ENCODE measurements at places on chromosomes 2 and 18. TPM values are rescaled to one million over a fixed set of nuclear protein-coding genes. Genes with fewer than 3 reads are reported as not detected.
A peak's percentile ranks its signal among the peaks of the same experiment; 100 is the strongest.

- H3K27me3 ChIP-seq: no peaks in the 10 kb centered on the region
- no peaks in the 10 kb centered on the region for H3K36me3 ChIP-seq
- peaks cover 14% of the 10 kb centered on the region for H3K4me1 ChIP-seq
- DNase-seq: no peak
These were observed 171.8 kb upstream of the KLHL29 start for GRCh38 chr2:23213196-23213595.

DNA sequence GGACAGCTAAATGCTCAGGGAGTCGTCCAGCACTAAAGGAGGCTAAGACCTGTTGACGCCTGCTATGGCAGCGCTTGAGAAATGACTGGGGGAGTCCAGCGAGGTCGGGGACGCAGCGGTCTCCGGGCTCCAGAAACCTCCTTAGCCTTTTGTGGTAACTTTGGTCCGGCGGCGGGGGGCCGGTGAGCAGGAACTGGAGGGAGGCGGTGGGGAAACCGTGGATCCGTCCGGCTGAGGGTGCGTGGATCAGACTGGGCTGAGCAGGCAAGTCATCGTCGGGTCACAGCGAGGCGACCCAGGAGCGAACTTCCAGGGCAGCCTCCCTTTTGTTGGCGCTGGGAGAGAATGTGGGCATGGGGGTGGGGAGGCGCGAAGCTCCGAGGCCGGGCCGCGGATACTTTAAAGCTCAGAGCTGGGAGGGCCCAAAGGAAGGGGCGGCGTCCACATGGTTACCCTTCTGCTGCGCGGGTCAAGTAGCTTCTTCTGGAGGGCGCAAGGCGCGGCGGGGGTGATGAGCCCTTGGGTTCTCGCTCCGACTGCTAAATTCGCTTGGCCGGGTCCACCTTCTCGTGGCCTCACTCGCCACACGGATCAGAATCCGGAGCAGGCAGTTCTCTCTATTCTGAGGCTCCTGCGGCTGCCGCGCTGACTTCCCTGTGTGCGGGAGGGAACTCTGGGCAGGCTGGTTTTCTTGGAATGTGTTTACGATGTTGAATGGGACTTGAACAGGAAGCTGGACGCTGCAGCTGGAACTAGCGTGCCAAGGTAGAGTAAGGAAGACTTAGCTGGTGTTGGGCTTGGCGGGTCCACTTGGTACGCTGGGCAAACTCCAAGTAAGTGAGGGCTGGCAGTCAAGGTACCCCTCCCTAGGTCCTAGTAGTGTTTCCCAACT, 920 bp downstream of the GULP1 start:
- H3K36me3 ChIP-seq: no peaks in the 10 kb centered on the region
- peak; percentile 90 for DNase-seq
- H3K4me1 ChIP-seq: peaks cover 8% of the 10 kb centered on the region

- peaks cover 7% of the 10 kb centered on the region for H3K4me1 ChIP-seq
- H3K36me3 ChIP-seq: no peaks in the 10 kb centered on the region
- no peak overlapping the region for H3K27ac ChIP-seq
- peak overlapping the region; percentile 61 for H3K4me3 ChIP-seq
- peaks cover 2% of the 10 kb centered on the region for H3K27me3 ChIP-seq
These were observed 643 bp upstream of the DTNB start for GRCh38 chr2:25674077-25674362.

DNA sequence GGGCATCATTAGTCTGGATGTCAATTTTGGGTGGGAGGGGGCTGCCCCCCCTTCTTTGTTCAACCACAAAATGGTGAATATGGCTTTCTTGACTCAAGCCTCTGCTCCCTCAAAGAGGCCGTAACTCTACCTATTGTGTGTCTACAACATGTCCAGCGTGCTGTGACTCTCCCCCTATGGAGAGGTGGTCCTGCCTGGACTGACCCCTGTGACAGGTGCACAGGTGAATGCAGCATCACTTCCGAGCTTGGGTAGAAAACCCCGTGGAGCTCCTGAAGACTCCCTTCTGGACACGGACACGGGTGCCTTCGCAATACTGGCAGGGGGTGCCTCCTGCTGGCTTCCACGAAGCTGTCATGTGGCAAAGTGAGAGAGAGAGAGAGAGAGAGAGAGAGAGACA, 397.8 kb downstream of the GALR1 start:
- no peaks in the 10 kb centered on the region for H3K27me3 ChIP-seq
- no peaks in the 10 kb centered on the region for H3K36me3 ChIP-seq
- no peak for DNase-seq
- no peak overlapping the region for H3K27ac ChIP-seq
- H3K4me1 ChIP-seq: no peaks in the 10 kb centered on the region
- H3K4me3 ChIP-seq: no peak overlapping the region

DNA sequence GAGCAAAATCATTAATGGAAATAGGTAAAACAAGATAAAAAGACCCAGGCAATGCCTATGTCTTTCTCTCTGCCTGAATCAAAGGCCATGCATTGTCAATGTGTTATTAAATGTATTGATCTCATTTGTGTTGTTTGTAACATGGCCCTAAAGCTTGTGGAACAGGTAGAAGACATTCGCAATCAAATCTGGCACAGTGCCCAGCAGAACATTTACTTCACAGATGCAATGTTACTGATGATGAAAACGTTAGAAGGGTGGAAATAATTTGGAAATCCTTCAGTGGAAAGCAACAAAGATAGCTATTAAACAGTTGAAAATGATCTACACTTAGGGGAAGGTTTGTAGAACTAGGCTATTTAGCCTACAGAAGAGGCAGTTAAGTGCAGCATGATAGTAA, 368.2 kb downstream of the EPHA4 start:
- H3K27me3 ChIP-seq: no peaks in the 10 kb centered on the region
- H3K4me1 ChIP-seq: no peaks in the 10 kb centered on the region
- DNase-seq: no peak
- H3K4me3 ChIP-seq: no peak overlapping the region
- H3K27ac ChIP-seq: no peak overlapping the region

- no peaks in the 10 kb centered on the region for H3K27me3 ChIP-seq
- no peak overlapping the region for H3K27ac ChIP-seq
- peaks cover 24% of the 10 kb centered on the region for H3K36me3 ChIP-seq
- H3K4me3 ChIP-seq: no peak overlapping the region
- DNase-seq: no peak
These were observed 94.0 kb downstream of the PLB1 start for GRCh38 chr2:28589746-28590463.

DNA sequence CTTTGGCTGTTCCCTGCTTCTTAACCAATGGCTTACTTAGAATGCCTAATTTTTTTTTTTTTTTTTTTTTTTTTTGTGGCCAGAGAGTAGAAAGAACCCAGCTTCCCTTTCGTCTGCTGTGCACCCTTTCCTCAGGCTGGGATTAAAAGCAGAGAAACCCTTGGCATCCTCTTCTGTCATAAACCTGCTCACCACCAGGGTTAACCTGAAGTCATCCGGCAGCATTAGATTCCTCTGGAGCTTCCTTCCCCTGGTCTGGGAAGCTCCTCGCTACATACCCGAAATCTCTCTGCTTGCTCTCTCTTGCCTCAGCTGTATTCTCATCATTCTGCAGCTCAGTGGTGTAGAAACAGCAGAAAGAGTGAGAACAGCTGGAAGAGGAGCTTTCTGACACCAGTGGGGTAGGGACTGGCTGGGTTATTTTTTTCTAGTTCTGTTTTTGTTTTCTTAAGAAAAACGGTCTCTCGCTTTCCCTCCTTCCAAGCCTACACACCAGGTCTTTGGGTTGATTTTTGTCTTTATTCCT, 339.0 kb upstream of the MEIS1 start:
- no peak overlapping the region for H3K4me3 ChIP-seq
- H3K27ac ChIP-seq: no peak overlapping the region
- H3K4me1 ChIP-seq: no peaks in the 10 kb centered on the region
- no peak for DNase-seq
- H3K36me3 ChIP-seq: no peaks in the 10 kb centered on the region

- no peak for DNase-seq
- H3K27me3 ChIP-seq: no peaks in the 10 kb centered on the region
- H3K27ac ChIP-seq: no peak overlapping the region
- H3K36me3 ChIP-seq: no peaks in the 10 kb centered on the region
These were observed 103.2 kb downstream of the FAM161A start for GRCh38 chr2:61750624-61751023.

DNA sequence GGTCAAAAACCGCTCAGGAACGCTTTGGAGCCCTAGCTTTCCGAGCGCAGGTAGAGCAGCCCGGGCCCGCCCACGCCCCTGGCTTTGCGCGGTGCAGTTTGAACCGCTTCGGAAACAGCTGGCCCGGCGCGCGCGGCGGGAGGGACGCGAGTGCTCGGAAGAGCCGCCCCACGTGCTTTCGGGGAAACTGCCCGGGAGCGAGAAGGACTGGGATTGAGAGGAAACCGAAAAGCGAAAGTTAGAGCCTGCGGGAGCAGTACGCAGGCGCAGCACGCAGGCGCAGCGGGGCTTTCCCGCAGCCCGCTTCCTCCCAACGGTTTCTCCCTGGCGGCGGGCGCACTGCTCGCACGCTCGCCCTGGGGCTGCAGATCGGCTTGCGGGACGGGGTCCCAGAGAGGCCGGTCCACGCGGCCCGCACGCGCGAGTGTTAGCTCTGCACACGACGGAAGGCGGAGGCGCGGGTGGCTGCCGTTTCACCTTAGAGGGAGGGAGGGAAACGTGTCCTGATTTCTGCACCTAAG, 6.3 kb upstream of the STAT1 start:
- peak overlapping the region; percentile 73 for H3K4me3 ChIP-seq
- H3K36me3 ChIP-seq: no peaks in the 10 kb centered on the region
- H3K27ac ChIP-seq: peak overlapping the region; percentile 84
- peak; percentile 99 for DNase-seq
- H3K4me1 ChIP-seq: peaks cover 9% of the 10 kb centered on the region
- H3K27me3 ChIP-seq: no peaks in the 10 kb centered on the region

GRCh38 chr18:12742453-12742852, 39.6 kb downstream of the PSMG2 start:
- no peaks in the 10 kb centered on the region for H3K4me1 ChIP-seq
- DNase-seq: no peak
- no peak overlapping the region for H3K4me3 ChIP-seq
- H3K27ac ChIP-seq: no peak overlapping the region
- H3K27me3 ChIP-seq: no peaks in the 10 kb centered on the region
- no peaks in the 10 kb centered on the region for H3K36me3 ChIP-seq

DNA sequence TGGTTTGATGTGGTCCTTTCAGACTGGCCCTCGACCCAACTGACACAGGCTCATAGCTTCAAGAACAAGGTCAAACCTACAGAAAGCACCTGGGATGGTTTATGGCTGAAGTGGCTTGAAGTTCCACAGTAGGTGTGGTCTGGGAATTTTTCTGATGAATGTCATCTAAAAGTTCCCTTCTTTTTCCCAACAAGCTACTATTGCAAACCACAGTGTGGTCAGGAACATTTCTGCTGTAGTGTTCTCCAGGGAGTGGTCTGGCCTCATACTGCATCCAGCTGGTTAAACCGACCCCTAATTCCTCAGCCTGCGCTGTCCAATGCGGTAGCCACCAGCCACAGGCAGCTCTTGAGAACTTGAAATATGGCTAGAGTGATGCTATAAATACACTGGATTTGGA, 92.7 kb downstream of the FAM124B start:
- no peak overlapping the region for H3K4me3 ChIP-seq
- H3K4me1 ChIP-seq: no peaks in the 10 kb centered on the region
- DNase-seq: no peak
- no peak overlapping the region for H3K27ac ChIP-seq

DNA sequence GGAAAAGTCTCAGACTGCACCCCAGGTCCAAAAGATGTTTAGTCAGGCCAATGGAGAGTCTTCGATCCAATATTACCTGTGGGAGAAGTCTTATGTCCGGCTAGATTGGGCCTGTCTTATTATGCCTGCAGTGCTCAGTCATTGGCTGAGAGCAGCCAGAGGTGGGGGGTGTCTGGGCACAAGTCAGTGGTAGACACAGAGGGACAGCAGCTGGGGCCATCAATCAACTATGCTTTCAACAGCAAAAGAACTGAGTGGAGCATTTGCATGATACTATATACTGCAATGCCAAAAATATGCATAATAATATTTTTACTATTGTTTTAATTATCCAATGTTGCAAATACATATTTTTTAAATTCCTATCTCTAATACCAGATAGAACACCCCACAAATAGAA, 298.6 kb upstream of the CDH20 start:
- H3K27me3 ChIP-seq: no peaks in the 10 kb centered on the region
- DNase-seq: no peak
- no peak overlapping the region for H3K27ac ChIP-seq
- no peaks in the 10 kb centered on the region for H3K4me1 ChIP-seq

DNA sequence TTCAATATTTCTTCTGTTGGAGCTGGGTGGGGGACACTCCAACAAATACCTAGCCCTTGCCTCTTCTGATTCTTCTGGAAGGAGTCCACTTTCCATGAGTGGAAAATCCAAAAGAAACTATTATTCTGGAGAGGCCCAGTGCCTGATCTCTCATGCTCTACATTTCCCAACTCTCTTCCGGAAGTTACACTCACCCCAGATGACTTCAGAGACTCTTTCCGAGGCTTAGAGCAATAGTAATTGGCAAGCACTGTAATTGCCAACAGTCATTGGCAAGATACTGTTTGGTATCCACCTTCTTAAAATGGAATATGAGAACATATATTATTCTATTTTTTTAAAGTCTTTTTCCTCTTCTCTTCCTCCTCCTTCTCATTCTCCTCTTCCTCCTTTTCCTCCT, 60.5 kb upstream of the CYRIA start:
- peaks cover 4% of the 10 kb centered on the region for H3K27me3 ChIP-seq
- DNase-seq: no peak
- no peaks in the 10 kb centered on the region for H3K36me3 ChIP-seq

GRCh38 chr18:22031611-22032010, 137.8 kb upstream of the GATA6 start:
- H3K36me3 ChIP-seq: no peaks in the 10 kb centered on the region
- no peaks in the 10 kb centered on the region for H3K27me3 ChIP-seq
- H3K4me1 ChIP-seq: peaks cover 20% of the 10 kb centered on the region

DNA sequence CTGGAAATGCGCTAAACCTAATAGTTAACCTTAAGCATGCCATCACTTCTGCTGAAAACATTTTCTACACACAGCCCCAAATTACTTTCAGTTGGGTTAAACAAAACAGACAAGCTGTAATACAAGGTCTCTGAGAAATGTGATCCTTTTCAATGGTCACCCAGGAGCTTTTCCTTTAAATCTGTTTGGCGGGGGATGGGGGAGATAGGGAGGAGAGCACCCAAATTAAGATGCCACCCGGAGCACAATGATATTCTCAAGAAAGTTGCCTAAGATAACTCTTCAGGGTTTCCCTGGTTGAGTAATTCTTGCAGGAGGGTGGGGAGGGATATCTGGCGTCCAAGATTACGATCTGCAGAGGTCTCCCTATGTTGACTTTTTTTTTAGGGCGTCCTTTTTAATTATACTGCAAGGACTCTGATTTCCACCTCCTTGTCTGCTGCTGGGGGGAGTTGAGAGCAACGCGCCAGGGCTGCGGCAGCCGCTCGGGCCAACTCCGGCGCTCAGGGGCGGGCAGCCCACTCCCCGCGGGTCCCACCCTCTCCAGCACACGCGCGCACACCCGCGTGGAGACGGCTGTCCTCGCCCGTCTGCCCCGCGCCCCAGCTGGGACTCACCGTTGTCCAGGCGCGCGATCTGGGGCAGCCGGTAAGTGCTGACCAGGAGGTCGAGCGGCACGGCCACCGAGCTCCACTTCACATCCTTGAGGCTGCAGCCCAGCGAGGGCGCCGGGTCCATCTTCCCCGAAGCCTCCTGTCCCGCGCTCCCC, 807 bp downstream of the GAREM1 start:
- DNase-seq: peak; percentile 62
- peak overlapping the region; percentile 73 for H3K4me3 ChIP-seq
- H3K4me1 ChIP-seq: no peaks in the 10 kb centered on the region
- peak overlapping the region; percentile 49 for H3K27ac ChIP-seq
- no peaks in the 10 kb centered on the region for H3K27me3 ChIP-seq

The KCNG2 gene
- 0.46 TPM for polyA plus RNA-seq

The TLK1 gene
- polyA plus RNA-seq: 32.8 TPM

The SF3B6 gene
- polyA plus RNA-seq: 117 TPM

The ZNF24 gene
- polyA plus RNA-seq: 48.7 TPM

The TMEM200C gene
- polyA plus RNA-seq: 0.52 TPM

The MYCN gene
- 17.9 TPM for polyA plus RNA-seq

The ECEL1 gene
- polyA plus RNA-seq: 1.1 TPM

The SLC4A5 gene
- polyA plus RNA-seq: 1.5 TPM

The CCDC74A gene
- 3.6 TPM for polyA plus RNA-seq

The TMEM17 gene
- polyA plus RNA-seq: 4.2 TPM

The RAB27B gene
- 9.6 TPM for polyA plus RNA-seq
